ENCODE measurements at places on chromosomes 2 and 18.
A peak's percentile ranks its signal among the peaks of the same experiment; 100 is the strongest.

DNA sequence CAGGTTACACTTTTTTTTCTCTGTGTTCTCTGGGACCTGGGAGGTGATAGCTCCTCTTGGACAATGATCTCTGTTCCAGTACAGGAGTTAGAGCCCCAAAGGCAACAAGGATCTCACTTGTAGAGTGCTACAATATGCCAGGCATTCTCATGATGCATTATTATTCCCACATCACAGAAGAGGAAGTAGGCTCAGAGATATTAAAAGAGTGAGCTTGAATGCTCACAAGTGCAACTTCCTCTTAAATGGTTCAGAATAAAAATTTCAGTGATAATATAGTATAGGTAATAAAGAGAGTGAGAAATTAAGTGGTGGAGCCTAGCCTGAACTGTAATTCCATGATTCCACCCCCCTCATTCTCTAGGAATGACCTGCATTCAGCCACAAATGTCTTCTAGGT lies 21.4 kb downstream of the POLE4 start:
- no peak for DNase-seq

DNA sequence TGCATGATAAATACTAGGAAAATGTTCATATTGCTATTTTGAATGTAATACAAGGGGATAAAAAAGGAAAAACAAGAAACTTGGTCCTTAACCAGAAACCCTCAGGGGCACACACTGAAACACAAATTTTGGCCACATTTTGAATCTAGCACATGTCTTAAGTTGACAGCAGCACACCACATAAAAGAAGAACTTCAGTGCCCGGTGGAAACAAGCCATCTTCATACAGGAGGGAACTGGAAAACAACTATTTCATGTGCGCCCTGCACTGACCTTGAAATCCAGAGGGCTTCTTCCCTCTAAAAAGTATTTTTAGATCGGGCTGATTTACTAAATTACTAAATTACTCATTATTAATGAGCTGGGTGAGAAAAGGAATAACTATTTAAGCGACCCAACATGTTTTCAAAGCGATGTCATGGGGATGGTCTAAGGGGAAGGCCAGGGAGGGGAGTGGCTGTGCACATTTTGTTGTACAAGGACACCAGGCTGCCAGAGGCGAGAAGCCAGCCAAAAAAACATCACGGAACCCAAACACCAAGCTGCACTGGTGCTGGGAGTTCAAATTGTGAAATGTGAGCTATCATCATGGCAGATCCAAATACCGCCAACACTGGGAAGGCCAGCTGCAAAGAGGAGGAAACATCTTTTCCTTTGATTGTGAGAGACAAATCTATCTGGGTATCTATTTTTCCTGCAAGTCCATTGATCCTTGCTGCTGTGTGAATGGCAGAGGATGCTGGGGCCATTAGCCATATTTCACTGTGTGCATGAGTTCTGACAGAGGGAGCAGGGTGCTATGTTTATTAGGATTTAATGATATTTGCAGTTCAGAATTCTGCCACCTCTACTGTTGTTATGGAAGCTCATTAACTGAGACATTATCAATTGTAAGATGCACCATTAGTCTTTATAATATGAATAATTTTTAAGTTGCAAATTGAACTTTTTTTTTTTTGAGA lies 150.7 kb upstream of the LMAN1 start:
- DNase-seq: no peak

DNA sequence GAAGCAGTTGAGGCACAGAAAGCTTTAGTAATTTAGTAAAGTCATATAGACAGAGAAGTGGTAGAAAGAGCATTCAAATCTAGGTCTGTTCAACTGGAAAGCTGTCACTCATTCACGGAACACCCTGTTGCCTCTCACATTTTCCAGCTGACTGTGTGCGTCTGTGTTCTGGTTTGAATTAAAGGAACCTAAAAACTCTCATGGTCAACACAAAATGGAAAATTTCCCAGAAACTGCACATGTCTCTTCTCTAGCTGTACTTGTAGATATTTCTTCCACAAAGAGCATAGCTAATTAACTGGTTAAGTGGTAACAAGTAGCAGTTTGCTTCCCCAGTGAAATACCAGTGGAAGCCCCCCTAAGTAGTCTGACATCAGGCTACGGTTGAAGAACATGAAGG lies 390.8 kb downstream of the TGIF1 start:
- no peak for DNase-seq

DNA sequence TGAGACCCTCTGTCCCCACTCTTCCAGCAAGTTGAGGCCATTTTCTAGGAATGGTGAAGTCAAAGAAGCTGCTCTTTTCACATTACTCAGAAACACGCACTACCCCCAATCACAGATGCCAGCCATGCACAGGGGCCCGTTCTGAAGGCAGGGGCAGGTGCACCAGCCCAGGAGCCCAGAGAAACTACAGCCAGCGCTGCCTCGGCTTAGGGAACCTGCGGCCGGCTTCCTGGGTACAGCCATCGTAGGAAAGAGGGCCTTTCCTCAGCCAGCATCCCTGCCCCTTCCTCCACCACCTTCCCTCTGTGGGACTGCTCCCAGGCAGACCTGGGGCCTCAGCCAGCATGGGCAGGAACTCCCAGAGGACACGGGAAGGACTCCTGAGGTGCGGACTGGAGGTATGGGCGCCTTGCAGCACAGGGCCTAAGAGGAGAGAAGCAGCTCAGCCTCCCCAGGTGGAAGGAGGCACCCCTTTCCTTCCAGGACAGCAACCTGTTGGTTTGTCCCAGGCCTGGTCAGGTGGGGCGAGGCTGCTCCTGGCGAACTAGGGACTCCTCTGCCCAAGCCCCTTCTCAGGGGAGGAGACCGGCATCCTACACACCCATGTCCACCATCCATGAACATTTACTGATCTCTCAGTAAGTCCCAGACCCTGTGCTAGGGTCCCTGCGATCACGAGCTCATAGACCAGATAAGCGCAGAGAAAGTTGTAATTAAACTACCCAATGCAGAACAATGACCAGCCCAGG lies 99.0 kb upstream of the ID2 start:
- no peak for DNase-seq

GRCh38 chr18:58943896-58944295 lies 79.2 kb downstream of the ZNF532 start:
- no peak for DNase-seq

DNA sequence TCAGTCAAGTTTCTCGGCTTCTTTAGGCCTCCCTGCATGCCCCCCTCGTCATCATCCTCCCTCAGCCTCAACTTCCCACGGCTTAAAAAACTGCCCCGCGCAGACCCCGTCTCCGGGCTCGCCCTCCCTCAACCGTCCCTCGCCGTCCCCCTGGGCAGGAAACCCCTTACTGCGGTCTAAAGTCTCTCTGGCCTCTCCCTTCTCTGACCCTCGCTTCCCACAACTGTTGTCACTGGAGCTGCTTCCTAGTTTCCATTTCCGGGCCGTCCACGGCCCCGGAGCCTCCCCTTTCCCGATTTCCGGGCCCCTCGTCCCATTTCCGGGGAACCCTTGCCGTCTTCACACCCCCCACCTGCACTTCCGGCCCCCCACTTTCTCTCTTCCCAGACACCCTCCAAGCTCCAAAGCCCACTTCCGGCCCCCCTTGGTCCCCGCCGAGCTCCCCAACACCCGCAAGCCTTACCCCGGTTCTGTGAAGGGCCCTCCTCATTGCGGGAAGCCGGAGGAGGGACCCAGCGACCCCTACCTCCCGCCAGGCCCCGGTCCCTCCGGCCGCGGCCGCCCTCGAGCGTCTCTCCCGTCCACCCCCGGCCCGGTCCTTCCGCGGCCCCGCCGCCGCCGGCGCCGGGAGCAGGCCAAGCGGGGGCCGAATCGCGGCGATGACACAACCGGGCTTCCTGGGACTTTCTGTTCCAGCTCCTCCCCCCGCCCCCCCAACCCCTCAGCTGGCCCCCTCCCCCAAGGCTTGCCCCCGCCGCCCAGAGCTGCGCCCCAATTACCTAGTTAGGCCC lies 513 bp downstream of the TRIP12 start:
- peak; percentile 40 for DNase-seq

GRCh38 chr2:230921806-230922595 lies 3.0 kb downstream of the GPR55 start:
- DNase-seq: no peak

GRCh38 chr2:213007290-213007838 lies 144.0 kb downstream of the IKZF2 start:
- DNase-seq: no peak

- no peak for DNase-seq
Measured at GRCh38 chr2:182891611-182892010, 25.2 kb upstream of the FRZB start.

DNA sequence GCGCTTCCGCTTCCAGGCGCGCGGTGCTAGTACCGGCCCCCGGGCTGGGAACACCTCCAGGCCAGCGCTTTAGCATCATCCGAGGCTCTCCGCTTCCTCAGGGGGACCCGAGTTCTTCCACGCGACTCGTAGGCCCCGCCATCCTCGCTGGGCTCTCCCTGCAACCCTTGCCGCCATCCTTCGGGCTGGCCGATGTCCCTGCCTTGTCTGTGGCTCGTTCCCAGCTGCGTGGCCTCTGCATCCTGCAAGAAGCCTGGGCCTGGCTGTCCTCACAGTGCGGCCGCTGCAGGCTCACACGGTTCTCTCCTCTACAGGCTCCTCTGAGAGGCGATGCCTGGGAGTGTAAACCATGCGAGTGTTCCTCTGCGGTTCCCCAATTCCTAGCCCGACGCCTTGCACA lies 98.6 kb upstream of the PXDN start:
- DNase-seq: no peak
